ENCODE measurements at places on chromosomes 5 and 9. TPM values are rescaled to one million over a fixed set of nuclear protein-coding genes. Genes with fewer than 3 reads are reported as not detected.

GRCh38 chr9:875119-875962 is 33.8 kb downstream of the DMRT1 start:
- DNase-seq, result no peak

- no peak for DNase-seq
Observed at GRCh38 chr5:114360816-114361723, 800 bp upstream of the KCNN2 start.

DNA sequence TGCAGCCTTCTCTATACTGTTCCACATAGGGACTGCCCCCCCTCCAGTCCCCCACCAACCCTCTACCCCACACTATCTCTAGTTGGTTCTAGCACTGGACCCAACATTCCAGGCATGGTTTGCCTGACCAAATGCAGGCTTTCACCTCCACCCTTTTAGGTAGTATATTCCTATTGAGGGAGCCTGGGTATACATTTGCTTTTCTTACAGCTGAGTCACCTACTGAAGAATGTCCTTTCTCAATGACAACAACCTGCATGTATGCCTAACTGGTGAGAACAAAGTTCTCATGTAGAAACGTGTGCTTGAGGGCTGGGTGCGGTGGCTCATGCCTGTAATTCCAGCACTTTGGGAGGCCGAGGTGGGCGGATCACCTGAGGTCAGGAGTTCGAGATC is 8.2 kb downstream of the TNIP1 start:
- no peak for DNase-seq

DNA sequence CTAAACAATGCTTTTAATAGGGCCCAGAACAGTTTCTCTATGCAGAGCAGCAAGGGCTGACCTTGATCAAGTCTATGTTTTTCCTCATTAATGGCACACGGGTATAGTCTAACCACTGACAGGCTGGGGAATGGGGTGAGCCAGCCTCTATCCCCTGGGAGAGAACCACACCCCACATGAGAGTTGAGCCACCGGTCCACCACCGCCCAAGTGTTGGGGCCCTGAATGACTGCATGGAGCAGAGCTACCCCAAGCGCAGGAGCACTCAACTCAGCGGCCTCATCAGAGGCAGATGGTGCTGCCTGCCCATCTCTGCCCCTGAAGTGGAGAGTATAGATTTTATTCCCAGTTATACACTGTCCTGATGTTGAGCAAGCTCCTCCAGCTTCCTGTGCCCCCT is 247.9 kb upstream of the IRX1 start:
- no peak for DNase-seq

DNA sequence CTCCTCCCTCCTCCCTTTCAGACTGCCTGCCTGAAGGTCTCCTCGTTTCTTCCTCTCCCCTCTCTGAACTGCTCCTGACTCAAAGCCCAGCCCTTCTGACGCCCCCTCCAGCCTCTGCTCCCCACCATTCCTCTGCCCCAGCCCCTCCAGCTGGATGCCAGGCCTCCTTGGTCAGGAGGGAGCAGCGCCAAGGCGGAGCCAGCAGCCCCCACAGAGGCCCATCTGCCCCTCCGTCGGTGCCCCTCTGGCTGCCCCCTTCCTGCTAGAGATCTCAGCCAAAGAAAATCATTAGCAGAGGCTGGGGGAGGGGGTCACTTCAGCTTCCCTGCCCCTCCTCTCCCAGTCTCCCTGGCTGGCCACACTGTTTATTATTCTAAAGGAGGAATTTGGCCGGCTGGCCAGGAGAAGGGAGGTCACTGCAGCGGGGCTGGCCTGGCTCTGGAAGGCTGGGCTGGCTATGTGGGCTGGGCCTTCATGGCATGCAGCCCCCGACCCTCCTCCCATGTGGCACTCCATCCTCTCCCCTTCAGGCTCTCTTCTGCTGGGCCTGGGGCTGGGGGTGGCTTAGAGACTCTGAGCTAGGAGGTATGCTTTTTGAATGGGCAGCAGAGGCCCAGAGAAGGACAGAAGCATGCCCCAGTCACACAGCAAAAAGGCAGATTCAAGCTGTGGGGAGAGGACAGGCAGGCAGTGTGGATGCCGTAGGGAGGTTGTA is 16.9 kb downstream of the PDGFRB start:
- peak; percentile 74 for DNase-seq

- peak; percentile 53 for DNase-seq
Observed at GRCh38 chr9:129490583-129491486, 130.1 kb downstream of the C9orf50 start.

LRRTM2 gene
- total RNA-seq, result not detected
